ENCODE measurements at places on chromosomes 2 and 18. TPM values are rescaled to one million over a fixed set of nuclear protein-coding genes. Genes with fewer than 3 reads are reported as not detected.

SCN3A gene
- total RNA-seq: not detected

MERTK gene
- total RNA-seq: 34.6 TPM

CRYBA2 gene
- total RNA-seq: not detected

VIL1 gene
- not detected for total RNA-seq

BOK gene
- total RNA-seq: 35.9 TPM

IL36RN gene
- total RNA-seq: not detected

GTF2A1L gene
- total RNA-seq: 0.57 TPM

FBLN7 gene
- 5.2 TPM for total RNA-seq

PECR gene
- total RNA-seq: 6.5 TPM

RUFY4 gene
- total RNA-seq: not detected

Measured in thoracic aorta endothelial cell (primary cell).